ENCODE measurements at places on chromosomes 3 and 15. TPM values are rescaled to one million over a fixed set of nuclear protein-coding genes. Genes with fewer than 3 reads are reported as not detected.

Gene SLC12A1
- total RNA-seq = under 0.01 TPM

Gene DGKG
- 0.27 TPM for total RNA-seq

Gene ITPKA
- total RNA-seq = 1.8 TPM

Gene NANOGP8
- total RNA-seq = not detected

Gene C3orf18
- total RNA-seq = 13.3 TPM

Gene TEX55
- not detected for total RNA-seq

DNA sequence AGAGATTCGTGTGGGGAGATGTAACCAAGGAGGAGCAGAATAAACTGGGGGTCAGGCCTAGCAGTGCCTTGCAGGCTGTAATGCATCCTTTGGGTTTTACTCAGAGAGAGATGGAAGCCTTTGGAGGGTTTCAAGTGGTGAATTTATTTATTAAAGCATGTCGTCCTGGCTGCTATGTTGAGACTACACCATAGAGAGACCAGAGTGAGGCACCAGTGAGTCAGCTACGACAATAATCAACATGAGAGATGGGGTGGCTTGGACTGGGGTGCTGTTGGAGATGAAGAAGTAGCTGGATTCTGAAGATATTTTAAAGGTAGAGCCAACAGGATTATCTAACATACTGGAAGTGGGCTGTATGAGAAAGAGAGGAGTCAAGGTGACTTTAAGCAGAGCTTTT is 335.3 kb upstream of the ARHGEF26 start:
- DNase-seq = no peak

DNA sequence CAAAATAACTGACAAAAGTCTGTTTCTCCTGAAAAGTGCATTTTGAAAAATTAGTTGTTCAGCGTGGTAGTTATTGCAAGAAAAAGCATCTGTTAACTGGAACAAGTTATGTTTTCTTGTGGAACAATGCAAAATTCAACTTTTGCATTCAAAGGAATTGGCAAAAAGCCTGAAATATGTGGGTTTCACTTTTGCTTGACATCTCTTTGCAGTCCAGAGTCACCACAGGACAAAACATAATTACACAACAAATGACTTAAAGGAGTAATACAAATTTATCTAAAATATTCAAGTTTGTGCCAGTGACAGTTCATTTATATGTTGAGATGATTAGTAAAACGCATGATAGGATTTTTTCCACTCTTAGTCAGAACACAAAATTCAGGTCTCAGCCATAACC is 96.3 kb upstream of the P2RY1 start:
- peak; percentile 60 for DNase-seq

- DNase-seq = no peak
Observed at GRCh38 chr3:149871855-149872254, 58.8 kb downstream of the RNF13 start.

- DNase-seq = peak; percentile 71
Observed at GRCh38 chr15:31457631-31458526, 131.2 kb downstream of the KLF13 start.

DNA sequence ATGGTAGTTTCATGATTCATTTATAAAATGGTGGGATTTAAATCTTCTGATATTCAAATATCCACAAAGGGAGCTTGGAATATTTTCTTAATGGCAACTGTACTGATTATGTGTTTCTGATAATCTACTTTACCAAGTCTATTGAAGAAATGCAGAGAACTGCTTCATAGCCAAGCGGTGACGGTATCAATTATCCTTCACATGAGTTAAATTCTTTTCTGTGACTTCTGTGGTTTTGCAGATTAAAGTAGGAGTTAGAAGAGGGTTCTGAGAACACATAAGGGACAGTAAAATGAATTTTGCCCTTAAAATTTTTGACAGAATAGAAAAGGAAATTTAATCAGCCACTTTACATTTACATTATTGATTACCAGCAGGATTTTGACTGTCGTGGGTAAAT is 563.2 kb downstream of the GBE1 start:
- DNase-seq = no peak

DNA sequence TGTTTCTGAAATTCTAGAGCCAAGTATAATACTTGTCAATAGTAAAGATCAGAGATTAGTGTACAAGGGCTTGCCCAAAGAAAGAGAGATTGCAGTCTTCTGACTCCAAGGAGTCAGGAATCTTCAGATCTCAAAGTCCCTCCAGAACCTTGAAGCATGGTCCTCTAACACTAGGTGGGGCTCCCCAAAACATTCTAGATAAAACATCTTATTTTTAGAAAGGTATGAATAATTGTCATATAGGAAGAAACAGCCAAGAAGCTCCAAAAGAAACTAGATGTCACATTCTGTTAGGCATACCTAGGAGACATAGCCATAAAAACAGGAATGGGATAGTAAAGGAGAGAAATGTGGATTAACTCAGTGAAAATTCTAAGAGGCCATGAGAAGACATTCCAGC is 10.7 kb downstream of the MUC13 start:
- DNase-seq = peak; percentile 36

GRCh38 chr3:129555616-129556357 is 12.8 kb downstream of the H1-8 start:
- no peak for DNase-seq

DNA sequence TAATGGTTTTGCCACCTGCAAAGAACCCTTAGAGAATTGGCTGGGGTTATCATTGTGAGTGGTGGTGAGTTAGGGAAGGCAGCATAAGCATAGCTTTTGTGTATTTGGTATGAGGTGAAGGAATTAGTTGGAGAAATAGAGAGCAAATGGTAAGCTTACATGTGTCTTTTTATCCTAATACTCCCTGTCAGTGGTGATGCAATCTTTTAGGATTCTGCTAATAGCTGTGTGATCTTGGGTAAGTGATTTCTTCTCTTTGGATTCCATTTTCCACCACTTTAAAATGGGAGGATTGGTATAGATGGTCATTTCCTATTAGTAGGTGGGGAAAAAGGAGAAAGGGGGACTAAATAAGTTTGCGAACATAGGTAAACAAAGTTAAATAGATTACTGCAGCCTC is 30.9 kb downstream of the PIAS1 start:
- DNase-seq = peak; percentile 4

DNA sequence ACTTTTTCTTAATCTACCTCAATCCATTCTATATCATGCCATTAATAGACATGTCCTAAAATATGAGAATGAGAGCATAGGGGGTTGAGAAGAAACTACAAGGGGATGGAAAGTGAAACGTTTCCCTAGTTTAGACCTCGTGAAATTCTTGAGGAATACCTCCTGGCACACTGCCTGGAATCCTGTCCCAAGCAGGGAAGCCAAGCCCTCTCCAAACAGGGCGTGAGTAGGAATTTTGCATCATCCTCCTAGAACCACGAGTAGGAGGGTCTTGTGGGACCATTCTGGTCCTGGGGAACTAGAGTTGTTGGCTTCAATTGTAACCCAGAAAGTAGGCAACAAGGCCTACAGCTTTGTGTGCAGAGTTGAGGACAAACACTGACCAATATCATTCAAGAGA is 19.6 kb upstream of the C3orf80 start:
- DNase-seq = peak; percentile 27

DNA sequence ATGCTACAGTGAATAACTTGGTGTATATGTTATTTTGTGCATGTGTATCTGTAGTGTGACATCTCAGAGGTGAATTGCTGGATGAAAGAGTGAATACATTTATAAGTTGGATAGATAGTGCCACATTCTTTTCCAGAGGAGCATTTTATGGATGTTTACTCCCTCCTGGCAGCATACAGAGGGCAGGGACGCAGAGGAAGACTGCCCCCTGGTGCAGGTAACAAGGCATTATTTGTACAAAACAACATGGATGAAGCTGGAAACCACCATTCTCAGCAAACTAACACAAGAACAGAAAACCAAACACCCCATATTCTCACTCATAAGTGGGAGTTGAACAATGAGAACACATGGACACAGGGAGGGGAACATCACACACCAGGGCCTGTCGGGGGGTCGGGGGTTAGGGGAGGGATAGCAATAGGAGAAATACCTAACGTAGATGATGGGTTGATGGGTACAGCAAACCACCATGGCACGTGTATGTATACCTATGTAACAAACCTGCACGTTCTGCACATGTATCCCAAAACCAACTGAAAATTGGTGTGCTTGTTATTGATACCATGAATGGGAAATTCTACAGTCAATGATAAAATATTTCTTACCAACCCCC is 57.9 kb upstream of the CTXND1 start:
- DNase-seq = peak; percentile 42

- no peak for DNase-seq
Observed at GRCh38 chr15:100772478-100772877, 107.2 kb upstream of the ALDH1A3 start.

- DNase-seq = no peak
Observed at GRCh38 chr3:81732642-81733041, 28.8 kb downstream of the GBE1 start.

- DNase-seq = no peak
Observed at GRCh38 chr15:40472171-40472727, 1.5 kb downstream of the CHST14 start.

DNA sequence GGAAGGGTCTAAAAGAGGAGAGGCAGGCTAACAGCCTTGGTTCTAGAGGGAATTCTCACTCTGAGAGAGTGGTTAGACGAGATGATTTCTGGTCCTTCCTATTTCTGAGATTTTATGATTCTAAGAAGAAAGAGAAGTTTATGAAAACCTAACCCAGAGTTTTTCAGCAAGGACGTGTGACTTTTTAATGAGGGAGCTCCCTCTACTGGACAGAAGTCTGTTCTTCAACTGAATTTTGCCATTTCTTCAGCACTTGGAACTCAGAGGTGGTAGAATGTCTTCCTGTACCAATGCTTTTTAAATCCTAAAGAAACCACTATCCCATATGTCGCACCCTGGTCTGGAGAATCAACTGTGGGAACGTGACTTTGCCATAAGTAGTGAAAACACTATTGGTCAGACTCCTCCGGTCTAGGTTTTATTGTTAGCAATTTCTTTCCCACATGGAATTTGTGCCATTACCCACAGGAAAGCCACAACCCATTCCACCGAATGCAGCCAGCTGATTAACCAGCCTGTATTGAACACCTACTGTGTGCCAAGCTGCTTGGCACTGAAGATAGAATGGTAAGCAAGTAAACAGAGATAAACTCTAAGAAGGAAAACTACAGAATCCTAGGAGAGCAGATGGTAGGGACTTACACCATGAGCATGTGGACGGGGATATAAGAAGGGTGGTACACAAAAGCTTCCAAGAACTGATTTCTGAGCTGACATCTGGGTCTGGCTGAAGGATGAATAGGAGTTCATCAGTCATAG is 199.5 kb upstream of the LMCD1 start:
- peak; percentile 75 for DNase-seq

GRCh38 chr3:151593928-151594327 is 133.1 kb upstream of the IGSF10 start:
- DNase-seq = peak; percentile 46

DNA sequence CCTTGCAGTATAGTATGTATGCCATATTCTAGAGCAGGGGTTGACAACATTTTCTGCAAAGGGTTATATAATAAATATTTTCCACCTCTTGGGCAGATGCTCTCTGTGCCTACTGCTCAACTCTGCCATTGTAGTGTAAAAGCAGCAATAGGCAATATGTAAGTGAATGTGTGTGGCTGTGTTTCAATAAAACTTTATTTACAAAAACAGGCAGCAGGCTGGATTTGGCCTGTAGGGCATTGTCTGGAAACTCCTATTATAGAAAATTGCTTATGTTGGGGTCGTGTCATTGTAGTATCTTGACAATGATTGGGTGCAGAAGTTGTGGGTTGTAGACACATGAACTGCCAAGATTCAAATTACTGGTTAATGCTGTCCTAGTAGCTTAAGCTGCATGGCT is 153.6 kb upstream of the CNTN3 start:
- DNase-seq = no peak

DNA sequence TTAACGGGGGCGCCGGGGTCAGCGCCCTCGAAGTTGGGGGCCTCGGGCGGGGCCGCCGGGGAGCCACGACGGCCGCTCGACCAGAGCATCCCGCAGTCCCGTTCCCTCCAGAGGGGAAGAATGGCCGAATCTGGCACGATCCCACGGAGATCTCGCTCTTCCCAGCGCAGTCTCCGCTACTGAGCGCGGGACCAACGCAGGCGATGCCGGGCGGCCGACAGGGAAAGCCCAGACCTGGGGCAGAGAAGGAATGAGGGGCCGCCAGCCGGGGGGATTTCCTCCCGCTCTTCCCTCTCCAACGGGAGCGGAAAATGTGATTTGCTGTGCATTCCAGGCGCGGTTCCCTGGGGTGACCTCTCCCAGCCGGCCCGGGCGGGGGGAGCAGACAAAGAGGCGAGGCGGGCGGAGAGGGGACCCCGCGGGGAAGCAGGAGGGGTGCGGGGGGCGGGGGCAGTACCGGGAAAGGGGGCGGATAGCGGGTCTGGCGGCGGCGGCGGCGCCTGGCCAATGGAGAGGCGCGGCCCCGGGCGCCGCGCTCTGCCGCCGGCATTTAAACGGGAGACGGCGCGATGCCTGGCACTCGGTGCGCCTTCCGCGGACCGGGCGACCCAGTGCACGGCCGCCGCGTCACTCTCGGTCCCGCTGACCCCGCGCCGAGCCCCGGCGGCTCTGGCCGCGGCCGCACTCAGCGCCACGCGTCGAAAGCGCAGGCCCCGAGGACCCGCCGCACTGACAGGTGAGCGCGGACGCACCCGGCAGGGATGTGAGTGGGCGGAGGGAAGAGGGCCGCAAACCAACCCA is at the start of gene GREM1:
GREM1 (plus strand) TSS at position 579 of the 801 bp plus-strand sequence. CDS start 12,687 bp downstream, outside the sequence.
- DNase-seq = peak; percentile 65

DNA sequence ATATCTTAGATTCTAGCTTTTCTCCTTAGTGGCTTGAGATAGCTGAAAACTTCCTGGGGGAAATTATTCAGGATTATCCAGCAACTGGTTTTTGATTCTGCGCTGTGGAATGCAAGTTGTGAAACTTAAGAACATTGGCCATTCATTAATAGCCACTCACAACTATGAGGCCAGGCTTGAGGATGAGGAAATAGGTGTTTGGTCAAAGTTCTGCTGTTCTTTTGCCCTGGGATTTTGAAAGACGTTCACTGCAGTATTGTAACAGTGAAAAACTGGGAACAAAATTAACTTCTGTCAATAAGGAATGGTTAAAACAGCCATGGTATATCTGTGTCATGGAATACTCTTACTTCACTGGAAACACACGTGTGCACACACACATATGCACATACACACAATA is 44.1 kb downstream of the CTXND1 start:
- DNase-seq = peak; percentile 4

- no peak for DNase-seq
Observed at GRCh38 chr15:25936004-25936403, 72.9 kb upstream of the ATP10A start.
